Gastrocnemius medialis (tissue), 4 donors: ENCODE measurements at places on chromosomes 16 and 17.

DNA sequence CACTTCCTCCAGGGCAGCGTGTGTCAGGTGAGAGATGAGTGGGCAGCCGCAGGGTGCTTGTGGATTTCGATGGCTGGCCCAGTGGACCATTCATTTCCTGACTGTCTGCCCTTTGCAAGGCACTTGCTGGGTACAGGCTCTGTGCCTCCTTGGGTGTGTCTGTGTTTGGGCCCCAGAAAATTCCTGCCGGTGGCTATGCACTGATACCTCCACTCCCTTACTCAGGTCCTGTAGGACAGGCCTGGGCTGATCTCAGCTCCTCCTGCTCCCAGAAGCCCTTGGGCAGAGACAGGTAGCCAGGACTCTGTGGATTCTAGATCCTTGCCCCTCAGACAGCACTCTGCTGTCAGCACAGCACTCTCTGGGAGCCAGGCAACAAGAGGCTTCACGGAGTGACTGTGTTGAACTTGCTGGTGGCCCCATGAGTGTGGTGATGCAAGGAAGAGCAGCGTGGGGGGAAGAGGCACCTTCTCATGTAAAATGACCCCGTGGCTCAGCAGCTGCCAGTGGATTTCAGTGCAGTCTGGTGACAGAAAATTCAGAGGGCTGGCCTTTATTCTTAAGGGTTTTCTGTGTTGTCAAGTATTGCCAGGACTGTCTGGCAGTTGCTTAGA is 29.0 kb downstream of the PGS1 start:
- peak; percentile 41 for DNase-seq

- peak; percentile 53 for DNase-seq
Measured at GRCh38 chr16:72876221-72876620, 171.7 kb downstream of the ZFHX3 start.

GRCh38 chr16:50837324-50837723 is 95.4 kb downstream of the CYLD start:
- DNase-seq = no peak

- no peak for DNase-seq
Measured at GRCh38 chr17:80827646-80828643, 163.7 kb upstream of the CHMP6 start.

DNA sequence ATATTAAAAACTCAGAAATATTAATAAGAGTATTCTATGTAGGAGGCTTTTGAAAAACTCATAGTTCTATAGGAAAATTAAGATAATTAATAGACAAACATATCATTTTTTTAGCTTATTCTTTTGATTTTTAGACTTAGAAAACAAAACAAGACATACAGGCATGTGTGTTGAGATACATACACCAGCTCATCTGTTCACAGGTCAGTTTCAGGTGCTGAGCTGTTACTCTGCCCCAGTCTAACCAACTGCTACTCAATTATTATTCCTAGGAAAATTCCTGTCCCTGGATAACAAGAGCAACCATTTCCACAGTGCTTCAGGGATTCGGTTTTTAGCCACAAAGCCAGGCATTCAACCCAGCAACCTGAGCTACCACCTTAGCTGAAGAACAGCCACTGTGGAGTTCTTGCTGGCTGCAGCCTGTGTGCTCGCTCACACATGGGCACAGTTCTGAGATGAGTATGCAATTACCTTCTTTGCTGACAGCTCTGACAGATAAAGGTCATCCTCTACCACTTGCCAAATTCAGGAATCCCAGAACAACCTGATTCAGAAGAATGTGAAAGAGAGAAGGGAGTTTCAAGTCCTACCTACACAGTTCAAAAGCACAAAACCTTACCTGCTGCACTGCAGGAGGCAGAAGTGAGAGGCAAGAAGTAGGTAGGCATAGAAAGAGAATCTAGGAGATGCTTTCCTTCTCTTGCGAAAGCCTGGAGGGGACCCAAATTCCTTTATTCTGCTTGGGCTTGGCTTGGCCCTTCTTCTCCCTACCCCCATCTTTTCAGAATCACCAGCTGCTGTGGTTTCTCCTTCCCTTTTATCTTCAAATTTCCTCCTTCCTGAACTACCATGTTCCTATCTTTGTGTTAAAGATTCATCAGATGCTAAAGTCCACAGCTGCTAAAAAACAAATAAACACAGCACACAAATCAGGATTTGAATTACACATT is 62.7 kb downstream of the TEX2 start:
- no peak for DNase-seq

DNA sequence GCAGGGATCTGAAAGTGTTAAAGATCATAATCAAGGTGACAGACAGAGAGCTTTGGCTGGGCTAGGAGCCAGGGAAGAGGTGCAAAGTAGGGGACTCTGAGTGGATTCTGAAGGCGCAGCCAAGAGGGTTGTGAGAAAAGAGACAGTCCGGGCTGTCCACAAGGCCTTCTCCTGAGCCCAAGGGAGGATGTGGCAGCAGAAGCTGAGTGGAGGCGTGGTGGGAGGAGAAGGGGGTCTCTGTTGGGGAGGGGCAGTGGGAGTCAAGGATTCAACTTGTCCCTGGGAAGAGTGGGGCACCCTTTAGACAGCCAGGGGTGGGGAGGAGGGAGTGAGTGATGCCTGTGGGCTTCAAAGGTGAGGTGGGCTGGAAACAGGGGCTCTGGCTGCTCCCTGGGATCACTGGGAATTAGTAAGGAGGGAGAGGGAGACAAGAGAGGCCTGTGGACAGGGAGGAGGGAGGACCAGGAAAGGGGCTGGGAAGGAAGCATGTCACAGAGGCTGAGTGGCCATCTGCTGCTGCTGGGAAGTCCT is 10.6 kb downstream of the CES1 start:
- DNase-seq = no peak

DNA sequence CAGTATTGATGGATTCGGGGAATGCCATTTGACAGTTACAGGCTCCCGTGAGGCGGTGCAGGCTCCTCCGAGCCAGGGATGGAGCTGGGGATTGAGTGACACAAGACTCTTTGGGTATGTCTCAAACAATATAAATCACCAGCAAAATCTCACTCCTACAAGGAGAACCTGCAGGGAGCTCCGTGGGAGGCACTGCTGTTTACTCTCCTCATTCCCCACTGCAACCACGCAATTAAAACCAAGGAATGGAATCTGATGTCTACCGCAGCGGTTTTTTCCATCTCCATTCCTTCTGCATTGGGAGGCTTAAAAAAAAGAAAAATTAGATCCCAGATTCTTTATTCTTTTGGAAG is 157.9 kb downstream of the WWOX start:
- no peak for DNase-seq

GRCh38 chr16:82855471-82855870 is 228.7 kb downstream of the CDH13 start:
- DNase-seq = no peak

GRCh38 chr17:16352303-16352666 is 984 bp downstream of the CENPV start:
- no peak for DNase-seq

- DNase-seq = peak; percentile 72
Measured at GRCh38 chr16:46853713-46854443, 22.9 kb upstream of the C16orf87 start.
